NCI-H69 (cell line): ENCODE measurements at places on chromosomes 4 and X.

DNA sequence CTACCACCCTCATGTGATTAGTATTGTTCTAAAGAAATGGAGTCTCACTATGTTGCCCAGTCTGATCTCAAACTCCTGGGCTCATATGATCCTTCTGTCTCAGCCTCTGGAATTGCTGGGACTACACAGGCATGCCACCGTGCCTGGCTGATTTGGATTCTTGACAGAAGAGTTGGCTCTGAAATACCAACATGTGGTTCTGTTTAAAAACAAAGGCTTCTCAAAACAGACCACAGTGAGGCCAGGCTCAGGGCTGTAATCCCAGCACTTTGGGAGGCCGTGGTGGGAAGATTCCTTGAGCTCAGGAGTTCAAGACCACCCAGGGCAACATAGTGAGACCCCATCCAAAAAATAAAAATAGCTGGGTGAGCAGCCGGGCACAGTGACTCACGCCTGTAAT, 126.7 kb downstream of the DHRSX start:
- no peak for DNase-seq

DNA sequence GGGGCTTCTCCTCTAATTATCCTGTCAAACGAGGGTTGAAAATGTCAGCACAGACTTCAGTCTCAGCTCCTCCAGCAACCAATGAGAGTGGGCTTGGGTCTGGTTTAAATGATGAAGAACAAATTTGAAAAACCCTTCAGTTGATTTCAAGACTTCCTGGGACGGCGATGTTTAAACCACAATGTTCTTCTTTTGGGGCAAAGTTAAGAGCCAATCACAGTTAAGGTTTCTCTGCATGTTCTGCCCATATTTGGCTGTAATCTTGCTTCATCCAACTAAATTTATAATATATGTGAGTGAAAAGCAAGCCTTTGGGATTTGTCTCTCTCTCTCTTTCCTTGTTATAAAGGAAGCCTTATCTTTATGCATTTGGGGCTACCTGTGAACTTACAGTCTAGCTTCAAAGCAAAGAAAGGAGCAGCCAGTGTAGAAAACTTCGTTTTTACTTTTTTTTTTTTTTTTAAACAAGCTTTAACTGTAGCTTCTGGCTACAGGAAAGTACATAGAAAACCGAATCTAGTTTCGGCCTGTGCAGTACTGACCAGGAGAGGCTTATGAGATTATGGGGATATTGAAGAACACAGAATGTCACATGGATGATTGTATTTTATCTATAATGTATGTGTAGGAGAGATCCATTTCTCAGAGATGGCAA, 46.8 kb upstream of the FAM9C start:
- DNase-seq, result no peak

- no peak for DNase-seq
Observed at GRCh38 chrX:150841456-150842197, 56.8 kb downstream of the CD99L2 start.

- DNase-seq, result no peak
Observed at GRCh38 chr4:26163425-26164362, 157.1 kb upstream of the RBPJ start.

GRCh38 chr4:151991001-151991883, 230.4 kb upstream of the GATB start:
- no peak for DNase-seq

- DNase-seq, result no peak
Observed at GRCh38 chrX:71619193-71619592, 882 bp upstream of the CXCR3 start.

DNA sequence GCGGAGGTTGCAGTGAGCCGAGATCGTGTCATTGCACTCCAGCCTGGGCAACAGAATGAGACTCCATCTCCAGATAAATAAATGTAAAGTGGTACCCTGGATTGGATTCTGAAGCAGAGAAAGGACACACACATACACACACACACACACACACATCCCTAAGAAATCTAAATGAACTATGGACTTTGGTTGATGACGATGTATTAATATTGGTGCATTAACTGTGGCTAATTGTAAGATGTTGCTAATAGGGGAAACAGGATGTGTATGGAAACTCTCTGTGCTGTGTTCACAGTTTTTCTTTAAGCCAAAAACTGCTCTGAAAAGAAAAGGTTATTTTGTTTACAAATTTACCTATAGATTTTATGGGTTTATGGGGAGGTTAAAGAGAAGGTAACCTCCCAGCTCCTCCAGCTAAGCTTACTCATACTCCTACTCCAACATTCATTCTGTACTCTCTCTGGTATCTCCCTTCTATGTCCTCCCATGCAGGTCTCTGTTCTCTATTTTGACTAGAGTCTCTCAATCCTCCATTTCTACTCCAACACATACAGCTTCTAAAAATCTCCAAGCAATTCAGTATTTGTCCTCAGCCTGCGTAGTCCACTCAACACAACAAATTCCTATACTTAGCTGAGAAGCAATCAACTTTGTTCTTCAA, 46.5 kb upstream of the RELL1 start:
- no peak for DNase-seq

DNA sequence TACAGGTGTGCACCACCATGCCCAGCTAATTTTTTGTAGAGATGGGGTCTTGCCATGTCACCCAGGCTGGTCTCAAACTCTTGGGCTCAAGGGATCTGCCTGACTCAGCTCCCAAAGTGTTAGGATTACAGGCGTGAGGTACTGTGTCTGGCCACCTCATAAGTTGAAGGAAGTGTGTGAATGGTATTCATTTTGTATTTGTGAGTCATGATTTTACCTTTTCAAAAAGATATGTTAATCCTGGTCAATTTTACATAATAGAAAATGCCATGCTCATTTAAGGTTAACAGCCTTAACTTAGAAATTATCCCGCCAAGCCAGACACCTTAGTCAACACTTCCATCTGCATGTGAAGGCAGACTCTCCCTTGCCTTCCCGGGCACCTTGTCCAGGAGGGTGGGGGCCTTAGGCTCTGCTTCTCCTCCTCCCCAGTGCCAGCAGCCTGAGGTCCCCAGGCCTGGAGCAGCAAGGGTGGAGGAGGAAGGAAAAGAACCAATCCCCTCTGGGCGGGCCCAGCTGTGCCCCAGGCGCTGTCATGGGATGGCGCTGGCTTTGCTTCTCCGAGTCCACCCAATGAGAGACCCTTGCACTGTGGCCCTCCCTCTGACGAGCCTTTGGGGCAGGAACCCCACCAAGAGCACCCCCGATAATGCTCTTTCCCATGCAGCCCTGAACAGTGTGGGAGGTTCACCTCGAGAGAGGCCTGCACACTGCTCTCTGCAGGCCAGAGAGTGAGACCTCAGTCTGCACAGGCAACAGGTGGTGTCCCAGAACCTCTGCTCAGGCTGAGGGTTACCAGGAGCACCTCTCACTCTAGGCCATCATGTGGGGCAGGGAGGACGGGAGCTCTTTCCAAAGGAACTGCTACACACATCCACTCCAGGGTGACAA, 37.3 kb downstream of the RNF212 start:
- no peak for DNase-seq
